ENCODE measurements at places on chromosomes 5 and 9.

DNA sequence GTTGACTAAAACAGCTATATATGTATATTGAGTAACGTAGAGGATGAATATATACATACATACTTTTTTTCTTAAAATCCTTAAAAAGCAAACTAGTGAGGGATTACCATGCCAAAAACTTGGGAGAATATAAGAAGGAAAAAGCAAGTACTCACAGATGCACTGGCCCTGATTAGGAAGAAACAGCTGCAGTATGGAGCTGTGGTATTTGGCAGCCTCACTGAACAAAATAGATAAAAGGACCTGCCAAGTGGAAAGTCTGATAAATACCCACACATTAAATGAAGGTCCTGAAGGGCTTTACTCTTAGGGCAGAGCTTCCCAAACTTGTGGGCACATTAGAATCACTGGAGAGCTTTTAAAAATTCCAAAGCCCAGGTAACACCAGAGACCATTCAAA lies 80.6 kb downstream of the FEM1C start:
- no peak for ATAC-seq

DNA sequence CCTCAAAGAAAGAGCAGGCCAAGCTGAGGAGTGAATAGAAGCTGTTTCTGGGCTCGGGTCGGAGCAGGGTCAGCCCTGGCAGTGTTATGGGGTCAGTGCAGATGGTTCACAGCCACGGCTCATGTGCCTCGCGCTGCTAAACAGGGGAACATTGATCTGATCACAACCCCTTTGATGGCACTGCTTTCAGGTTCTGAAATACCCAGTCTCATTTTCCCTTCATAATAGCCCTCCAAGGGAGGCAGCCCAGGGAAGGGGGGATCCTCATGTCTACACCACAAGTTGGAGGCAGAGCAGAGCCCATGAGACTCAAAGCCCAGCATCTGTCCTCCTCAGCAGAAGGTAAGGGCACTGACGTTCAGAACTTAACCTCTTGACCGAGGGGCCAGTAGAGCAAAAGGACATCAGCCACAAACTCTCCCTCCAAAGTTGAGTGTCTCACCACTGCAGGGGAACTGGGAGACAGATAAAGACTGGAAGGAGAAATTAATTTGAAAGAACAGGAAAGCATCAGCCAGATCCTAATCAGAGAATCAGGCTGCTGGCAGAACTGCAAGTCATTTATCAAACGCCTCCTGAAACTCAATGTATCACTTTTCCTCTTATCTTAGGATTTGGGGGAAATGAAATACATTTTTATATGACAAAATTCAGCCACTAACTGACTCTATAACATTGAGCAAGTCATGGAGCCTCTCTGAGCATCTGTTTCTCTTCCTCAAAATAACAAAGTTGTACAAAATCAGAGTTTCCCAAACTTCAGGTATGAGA lies 110.6 kb downstream of the SH3TC2 start:
- no peak for ATAC-seq

DNA sequence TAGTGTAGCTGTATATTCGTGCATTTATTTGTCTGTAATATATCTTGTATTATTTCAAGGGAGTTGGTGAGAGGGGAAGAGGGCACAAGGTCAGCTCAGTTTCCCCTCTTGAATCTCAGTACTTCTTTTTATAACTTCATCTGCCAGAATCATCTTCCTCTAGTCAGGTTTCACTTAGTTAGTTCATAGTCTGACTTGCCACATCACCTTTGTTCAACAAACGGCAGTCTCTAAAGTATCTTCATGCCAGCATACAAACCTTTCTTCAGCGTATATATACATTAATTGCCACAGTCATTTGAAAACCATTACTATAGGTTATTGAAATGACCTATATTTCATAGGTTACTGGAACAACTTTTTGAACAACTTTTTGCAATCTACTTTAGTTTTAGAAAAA lies 1.6 kb downstream of the ECM2 start:
- no peak for ATAC-seq

DNA sequence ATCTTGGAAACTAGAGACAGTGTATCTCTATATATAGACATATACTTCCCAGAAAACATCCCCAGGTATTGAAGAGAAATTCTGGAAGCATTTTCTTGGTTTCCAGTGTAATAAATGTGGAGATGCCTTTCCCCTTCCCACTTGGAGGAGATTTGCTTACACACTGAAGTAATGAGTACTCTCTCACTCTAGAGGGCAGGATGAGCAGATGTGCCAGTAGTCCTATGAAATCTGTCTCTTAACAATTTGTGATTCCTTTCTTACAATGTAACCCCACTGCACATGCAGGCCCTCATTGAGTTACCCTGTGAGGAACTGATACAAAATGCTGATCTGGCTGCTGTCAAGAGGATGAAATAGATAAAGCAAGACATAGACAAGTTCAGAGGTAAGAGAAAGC lies 567.2 kb downstream of the SLCO4C1 start:
- no peak for ATAC-seq

DNA sequence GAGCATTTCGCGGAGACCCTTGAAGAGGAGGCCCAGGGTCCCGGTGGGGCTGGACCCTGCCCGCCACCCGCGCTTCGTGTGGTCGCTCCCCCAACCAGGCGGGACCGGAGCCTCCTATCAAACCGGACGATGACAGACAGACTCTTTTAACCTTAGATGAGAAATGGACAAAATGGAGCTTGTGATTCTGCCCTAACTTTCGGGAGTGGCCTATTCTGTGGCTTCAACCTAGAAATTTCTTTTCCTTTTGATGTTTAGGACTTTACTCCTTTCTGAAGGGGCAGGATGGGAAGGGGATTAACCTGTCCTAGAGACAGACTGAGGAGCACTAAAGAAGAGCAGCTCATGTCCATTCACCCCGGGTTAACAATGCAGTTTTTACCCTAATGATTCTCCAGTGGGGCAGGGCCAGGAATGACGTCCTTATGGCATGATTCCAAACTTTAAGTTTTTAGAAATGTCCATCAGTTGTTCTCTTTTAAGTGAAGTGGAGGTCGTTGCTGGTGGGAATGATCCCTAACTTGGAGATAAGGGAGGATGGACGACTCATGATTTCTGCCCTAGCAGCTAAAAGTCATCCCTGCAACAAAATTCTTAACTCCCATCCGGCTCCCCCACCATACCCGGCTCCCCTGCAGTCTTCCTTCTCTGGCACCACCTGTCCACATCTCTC lies 1.0 kb downstream of the NIPSNAP3A start:
- ATAC-seq = peak; percentile 28

- no peak for ATAC-seq
Measured at GRCh38 chr9:89483592-89484474, 14.1 kb downstream of the SEMA4D start.

DNA sequence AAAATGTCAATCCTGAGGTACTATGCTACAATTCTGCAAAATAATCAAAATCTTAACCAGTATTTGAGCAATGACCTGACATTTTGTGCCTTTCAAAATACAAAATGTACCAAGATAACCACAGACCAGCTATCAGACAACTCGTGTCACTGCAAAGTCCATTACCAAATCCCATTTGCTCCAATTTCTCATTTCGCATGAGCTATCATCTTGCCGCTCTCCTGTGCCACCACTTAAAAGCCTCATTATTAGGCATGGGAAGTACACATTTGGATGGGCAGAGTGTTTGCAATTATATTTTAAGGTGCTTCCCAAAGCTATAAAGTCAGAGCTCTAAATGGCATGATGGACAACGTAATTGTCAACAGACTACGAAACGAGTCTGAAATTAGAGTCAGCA lies 205.2 kb downstream of the AGTPBP1 start:
- no peak for ATAC-seq

DNA sequence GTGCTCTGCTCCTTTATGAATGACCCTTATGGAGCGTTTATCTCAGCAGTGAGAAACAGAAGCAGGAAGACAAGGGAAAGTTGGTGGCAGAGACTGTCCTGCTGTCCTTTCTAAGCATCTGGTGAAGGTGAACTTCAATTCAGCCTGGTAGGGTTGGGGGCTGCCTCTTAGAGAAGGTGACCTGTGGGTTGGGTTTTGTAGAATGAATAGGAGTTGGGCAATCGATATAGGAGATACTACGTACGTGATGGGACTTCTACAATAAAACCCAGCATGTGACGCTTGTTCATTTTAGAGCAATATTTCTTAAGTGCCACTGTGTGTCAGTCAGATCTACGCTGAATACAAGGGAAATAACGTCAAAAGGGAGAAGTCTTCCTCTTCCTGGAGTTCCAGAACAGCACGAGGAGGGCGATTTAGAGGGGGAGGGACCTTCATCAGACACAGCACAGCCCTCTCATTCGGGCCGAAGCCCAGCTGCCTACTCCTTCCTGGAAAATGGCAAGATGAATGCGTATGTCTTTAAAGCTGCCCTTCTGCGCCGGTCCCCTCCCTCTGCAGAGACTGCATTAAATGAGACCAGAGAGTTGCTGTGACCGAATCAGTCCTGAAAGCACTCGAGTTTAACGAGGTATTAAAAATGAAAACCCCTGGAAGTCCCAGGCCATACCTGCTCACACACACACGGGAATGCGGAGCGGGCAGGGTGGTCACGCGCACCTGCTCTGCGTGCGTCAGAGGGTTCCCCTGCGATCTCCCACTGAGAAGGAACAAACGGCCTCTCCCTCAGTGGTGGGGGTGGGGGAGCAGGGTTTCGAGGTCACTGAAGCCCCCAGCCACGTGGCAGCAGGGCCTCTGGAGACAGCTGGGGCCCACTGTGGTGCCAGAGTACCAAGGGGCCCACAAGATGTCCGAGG lies 85.3 kb upstream of the SARDH start:
- no peak for ATAC-seq

DNA sequence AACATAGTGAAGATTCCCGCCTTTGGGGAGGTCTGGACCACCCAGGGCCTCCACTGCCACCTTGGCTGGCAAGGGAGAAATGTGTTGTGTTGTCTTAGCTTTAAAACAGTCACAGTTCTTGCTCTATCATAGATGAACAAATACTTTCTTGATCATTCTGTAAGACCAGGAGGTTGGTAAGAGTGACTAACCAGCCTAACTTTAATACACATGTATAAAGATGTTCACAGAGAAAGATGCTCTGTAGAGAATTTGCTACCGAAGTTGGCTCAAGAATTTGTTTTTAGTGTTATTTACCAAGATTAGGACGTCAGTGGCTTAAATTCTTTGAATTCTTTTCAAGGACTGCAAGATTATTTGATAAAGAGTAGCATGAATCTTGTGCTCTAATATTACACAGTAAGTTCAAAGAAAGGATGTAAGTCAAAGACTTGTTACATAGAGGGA lies 28.4 kb downstream of the GLRX start:
- peak; percentile 90 for ATAC-seq

Data from SK-N-SH treated with all-trans-retinoic acid at 6 μM for 48 hours (cell line).